ENCODE measurements at places on chromosomes 4 and X.

DNA sequence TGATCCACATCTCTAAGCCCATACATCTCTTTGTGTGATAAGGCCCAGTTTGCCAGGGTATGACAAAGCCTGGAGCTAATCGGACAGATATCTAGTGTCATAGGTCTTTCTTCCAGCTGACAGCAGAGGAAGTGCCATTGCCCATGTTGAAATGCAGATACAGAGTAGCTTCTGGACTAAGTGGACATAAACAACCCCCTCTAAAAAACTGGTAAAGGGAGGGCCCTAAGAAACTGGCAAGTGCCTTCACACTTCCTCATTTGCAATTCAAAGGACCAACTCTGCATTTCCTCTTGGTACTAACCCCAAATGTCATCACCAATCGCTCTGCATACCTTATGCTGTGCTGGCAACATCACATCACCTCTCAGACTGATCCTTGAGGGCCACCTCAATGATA lies 20.8 kb downstream of the ARHGEF6 start:
- peak; percentile 6 for DNase-seq

DNA sequence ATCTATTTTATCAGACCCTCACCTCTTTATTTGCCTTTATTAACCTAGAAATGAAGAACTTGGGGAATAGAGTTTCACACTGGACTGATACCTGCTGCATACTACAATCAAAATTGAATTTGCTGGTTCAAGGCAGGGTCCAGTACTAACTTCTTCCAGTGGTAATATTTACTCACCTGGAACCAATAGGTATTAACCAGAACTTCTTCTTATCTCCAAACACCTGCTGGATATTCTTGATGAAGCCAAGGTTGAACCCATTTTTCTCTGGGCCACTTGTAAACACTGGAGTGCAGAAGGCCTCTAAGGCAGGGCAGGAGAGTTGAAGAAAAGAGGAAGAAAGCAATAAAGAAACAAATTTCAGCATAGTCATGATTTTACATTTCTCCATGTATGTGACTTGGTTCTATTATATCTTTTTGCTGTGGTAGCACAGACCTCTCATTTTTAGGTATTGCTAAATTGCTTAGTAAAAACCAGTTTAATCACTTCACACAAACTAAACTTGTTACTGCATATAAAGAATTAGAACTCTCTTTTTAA lies 101.1 kb downstream of the ZDHHC15 start:
- DNase-seq, result no peak

GRCh38 chr4:49063670-49064069 lies 77.6 kb downstream of the CWH43 start:
- DNase-seq, result no peak

- DNase-seq, result no peak
Observed at GRCh38 chr4:11209826-11210225, 218.9 kb downstream of the HS3ST1 start.

Data from endothelial cell of umbilical vein (primary cell).